IMR-90 (cell line): ENCODE measurements at places on chromosomes 11 and 22.

DNA sequence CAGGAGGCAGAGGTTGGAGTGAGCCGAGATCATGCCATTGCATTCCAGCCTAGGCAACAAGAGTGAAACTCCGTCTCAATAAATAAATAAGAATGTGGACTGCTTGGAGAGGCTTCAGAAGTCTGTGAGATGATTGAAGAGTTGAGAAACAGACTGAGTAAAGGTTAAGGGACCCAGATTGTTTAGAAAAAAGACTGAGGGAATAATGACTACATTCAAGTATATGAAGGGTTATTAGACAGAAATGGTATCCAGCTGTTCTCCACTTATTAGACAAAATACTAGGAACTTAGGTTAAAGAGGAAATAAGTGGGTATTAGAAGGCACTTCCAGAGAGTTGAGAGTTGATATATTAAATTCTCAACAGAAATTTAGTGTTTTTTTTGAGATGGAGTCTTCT is 10.5 kb upstream of the YAP1 start:
- DNase-seq: no peak

- DNase-seq: no peak
Observed at GRCh38 chr22:29265305-29265704, 2.5 kb downstream of the RHBDD3 start.

- no peak for DNase-seq
Observed at GRCh38 chr22:21940521-21940920, 12.1 kb downstream of the PPM1F start.

- no peak for DNase-seq
Observed at GRCh38 chr11:88861618-88862017, 204.2 kb downstream of the GRM5 start.

DNA sequence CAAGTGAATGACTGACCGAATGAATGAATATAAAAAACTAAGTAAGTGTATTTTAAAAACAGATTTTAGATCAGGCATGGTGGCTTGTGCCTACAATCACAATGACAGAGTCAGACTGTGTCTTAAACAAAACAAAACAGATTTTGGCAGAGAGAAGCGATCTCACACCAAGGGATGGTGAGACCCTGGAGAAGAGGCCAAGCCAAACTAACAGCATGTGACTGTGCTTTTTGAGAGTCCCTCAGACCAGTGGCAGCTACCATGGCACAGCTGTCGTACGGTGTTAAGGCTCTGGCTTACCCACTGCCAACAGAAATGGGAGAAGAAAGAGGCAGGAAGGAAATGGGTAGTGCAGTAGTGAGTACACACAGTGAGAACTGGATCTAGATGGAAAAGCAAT is 60.6 kb downstream of the SGSM3 start:
- DNase-seq: no peak

- DNase-seq: no peak
Observed at GRCh38 chr22:30792456-30792855, 97.8 kb downstream of the OSBP2 start.
